ENCODE measurements at places on chromosomes 12 and 14.

GRCh38 chr14:81261176-81261575, 40.4 kb upstream of the GTF2A1 start:
- DNase-seq, result no peak

GRCh38 chr14:68603533-68604360, 189.1 kb downstream of the ZFP36L1 start:
- DNase-seq, result no peak

DNA sequence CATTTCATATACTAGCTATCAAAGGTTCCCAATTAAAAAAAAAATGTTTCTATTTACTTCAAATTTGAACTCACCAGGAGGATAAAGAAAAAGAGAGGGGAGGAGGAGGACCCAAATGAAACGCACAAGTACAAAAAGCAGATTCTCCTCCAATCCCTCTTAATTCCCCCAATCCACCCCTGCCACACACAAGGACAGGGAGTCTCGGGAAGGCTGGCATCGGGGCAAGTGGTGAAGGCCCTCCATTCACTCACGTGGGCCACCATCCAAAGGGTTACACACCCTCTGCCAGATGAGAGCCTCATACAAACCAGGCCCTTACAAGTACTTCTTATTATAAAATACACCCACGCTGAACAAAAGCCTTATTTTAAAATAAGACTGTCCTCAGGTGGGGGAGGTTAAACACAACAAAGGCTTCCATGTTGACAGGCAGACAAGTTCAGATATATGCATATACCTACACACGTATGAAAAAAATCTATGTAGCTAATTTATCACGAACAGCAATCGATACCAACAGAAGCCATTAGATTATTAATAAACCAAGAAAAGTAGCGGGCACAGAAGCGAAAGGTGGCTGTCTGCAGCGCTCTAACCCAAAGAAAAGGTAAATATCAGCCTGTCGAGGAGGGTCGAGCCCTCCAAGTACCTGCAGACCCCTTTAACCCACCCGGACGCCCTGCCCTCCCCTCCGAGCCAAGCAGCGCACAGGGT, 1.5 kb downstream of the ATP2B1 start:
- DNase-seq, result peak; percentile 30

GRCh38 chr14:95265106-95266094, 54.3 kb downstream of the CLMN start:
- DNase-seq, result peak; percentile 92

GRCh38 chr12:16611146-16611545, 5.2 kb upstream of the LMO3 start:
- peak; percentile 40 for DNase-seq

- peak; percentile 68 for DNase-seq
These were observed 2.7 kb downstream of the PCNX4 start for GRCh38 chr14:60094306-60094897.

DNA sequence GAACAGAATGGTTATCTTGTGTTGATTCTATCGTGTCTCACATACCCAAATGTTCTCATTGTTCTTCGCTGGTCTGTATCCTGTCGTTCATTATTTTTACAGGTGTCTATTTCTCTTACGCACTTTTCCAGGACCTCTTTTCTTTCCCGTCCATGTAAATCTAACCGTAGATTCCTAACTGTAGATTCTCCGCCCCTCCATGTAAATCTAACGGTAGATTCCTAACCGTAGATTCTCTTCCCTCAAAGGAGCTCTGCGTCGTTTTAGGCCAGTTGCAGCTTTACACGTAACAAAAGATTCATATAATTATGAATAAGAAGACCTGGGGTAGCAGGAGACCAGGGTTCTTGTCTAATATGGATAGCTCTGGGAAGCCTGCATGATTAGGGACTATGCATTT, 9.7 kb upstream of the ZNF605 start:
- no peak for DNase-seq

GRCh38 chr14:33799705-33800570, 150.9 kb downstream of the EGLN3 start:
- DNase-seq, result no peak

DNA sequence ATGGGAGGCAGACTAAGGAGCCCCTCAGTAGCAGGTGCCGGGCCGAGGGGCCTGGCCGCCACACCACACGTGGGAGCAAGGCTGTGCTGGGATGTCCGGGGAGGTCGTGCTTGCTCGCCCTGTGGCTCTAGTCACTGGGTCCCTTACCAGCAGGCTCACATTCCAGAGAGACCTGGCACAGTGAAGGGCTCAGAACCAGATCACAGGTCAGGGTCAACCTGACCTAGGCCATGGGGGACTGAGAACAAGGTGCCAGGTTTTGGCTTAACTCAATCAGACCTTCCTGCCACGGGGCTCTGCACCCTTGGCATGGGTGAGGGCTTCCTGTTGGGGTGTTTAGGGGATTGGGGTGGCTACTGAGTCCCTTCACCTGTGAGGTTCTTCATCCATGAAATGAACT, 22.3 kb downstream of the DEGS2 start:
- DNase-seq, result no peak

GRCh38 chr14:103157969-103158368, 34.7 kb downstream of the TNFAIP2 start:
- no peak for DNase-seq

DNA sequence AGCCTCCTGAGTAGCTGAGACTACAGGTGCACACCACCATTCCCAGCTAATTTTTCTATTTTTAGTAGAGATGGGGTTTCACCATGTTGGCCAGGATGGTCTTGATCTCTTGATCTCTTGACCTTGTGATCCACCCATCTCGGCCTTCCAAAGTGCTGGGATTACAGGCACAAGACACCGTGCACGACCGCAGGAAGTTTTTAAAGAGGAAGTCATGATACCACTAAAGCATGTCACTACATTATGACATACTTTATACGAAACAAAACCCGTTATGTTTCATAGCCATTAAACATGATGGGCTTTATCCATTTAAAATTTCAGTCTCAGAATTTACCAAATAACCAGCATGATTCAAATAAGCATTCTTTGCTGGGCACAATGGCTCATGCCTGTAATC, 83.8 kb upstream of the DUSP6 start:
- DNase-seq, result no peak

DNA sequence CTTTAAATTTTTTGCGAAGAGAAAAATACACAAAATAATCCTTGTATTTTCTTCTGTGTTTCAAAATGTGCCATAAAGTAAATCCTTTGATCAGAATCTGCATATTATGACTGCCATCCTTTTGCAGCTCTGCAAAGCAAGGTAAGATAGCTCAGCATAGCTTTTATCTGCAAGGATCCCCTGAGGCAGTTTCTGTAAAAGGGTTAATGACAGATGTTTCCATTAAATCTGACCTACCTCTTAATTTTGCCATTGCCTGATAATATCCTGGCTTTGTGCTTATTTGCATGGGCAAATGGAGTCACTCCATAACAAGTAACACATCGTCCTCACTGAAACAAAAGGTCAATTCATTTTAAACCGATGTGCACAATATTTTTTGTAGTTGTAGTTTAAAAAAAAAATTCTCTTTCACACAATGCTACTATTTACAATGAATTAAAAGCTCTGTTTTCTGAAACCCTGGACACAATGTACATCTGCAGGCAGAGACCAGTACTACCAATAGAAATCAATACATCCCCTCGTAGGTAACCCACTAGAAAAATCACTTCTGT, 108.5 kb upstream of the SOX5 start:
- DNase-seq, result no peak

DNA sequence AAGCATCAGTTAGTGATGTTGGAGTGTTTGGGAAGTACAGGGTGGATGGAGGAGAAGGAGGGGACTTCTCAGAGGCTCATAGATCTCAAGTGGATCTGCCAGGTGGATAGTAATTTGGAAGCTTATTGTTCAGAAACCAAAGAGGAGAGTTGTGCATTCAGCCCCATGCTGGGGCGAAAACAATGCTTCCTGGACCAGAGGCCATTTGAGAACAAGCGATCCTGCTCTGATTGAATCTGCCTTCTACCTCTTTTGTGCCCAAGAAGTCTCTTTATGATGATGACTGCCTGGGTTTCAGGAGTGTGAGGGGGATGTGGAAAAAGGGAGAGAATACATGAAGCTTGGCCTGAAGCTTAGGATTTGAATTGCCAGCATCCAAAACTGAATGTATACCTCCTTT, 110.8 kb upstream of the SRRM4 start:
- no peak for DNase-seq

DNA sequence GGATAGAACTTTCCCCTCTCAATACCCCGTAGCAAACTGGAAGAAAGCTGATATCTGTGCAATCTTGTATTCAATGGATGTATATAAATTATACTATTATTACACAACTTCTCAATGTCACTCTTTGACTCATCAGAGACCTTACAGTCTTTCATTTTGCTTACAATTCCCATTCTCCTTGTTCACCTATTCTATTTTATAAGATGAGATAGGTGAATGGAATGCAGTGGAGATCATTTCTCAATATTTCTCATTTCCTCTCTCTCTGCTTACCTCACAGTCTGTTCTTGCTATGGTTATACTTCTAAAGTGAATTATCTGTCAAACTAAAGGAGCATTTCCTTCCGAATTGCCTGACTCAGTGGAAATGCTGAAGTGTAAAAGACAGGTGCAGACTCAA, 14.9 kb downstream of the FOXA1 start:
- DNase-seq, result no peak

DNA sequence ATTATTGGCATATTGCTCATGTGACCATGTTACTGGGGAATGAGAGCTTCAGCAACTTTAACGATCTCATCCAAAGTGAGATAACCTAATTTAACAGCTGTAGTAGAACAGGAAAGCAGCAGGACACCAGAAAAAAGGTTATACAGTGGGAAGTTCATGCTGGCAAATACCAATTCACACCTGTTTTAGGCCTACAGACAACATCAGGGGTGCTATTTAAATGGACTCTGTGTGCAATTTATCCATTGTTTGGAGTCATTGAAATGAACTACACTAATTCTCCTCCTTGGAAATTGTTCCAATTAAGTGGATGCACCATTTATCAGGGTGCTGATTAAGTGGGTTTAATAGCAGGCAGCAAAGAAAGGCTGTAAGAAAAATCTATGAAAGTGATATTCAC, 424.4 kb upstream of the LMO3 start:
- no peak for DNase-seq

GRCh38 chr12:25904442-25904841, 54.0 kb upstream of the RASSF8 start:
- no peak for DNase-seq

DNA sequence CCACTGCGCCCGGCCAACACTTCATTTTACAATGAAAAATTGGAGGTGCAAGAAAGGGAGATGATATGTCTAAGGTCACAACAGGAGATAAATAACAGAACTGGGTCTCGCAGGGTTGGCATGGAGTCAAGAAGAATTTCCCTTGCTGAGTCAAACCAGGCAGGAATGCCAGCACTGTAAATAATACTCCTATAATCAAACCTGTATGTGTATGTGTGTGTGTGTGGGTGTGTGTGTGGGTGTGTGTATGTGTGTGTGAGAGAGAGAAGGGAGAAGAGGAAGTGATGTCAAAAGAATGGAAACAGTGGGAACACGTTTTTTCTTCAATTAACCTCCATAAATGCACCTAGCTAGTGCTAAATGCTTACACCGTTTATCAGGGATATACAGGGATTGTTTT, 70.4 kb downstream of the TMEM116 start:
- no peak for DNase-seq

DNA sequence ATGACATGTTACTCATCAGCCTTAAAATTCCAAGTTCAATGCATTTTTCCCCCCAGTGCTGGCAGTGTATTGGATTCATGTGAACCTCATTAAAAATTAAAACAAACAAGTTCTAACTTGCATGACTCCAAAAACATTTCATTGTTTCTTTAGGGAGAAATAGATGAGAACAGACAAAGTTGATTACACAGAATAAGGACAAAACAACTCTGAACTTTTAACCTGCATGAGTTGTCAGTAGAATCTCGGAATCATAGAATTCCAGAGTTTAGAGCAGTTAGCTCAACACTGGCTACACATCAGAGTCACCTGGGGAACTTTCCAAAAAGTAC, 127.5 kb downstream of the TMX1 start:
- no peak for DNase-seq

DNA sequence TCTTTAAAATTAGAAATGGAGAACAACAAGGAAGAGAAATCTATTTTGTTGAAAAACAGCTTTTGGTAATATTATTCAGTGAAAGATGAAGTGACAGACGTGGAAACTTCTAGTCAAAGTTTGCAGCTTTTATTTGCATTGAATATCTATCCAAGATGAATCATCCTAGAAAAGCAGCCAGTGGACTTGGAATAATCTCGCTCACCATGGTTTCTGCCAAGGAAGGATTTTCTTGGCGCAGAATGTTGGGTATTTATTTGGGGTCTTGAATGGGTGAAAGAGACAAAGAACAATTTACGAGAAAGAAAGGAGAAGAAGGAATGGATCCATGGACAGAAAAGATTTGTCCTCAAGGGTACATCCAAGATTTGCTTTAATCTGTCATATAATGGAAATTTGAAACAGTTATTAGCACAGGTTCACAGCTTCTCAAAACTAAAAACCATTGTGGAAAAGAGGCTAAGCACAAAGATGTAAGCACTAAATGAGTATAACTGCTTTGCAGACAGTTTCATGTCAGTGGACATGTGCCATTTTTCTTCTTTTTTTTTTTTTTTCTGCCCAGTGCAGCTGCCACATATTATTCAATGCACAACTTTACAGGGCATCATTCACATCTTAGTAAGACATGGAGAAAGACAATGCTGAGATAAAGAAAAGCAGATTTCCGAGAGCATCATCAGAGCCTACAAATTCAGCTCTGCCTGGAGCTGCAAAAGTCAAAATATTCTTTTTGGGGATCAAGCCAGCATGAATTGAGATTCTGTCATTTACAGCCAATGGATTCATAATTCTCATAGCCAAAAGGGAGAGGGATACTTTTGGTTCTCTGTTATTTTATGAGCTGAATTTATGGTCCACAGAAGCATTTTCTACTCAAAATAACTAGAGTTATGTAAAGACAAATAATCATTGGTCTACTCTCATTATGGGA, 333.7 kb downstream of the DAD1 start:
- no peak for DNase-seq

DNA sequence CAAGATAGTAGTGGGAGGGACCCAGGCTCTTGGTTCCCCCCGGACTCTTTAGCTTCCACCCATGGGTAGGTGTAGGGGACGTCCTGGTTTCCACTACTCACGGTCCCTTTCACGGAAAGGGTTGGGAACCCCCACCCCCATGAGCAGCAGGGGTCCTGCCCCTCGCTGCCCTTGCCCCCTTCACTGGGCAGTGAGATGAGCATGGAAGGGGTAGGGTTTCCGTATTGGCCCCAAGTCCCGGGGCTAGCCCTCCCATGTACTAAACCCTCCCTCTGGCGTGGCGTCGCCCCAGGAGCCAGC, 12.7 kb downstream of the AGAP2 start:
- DNase-seq, result no peak

- DNase-seq, result no peak
These were observed 209.1 kb upstream of the DAAM1 start for GRCh38 chr14:58979325-58979724.

Measured in GM12865 (cell line).